Pericardium fibroblast (primary cell): ENCODE measurements at places on chromosomes 5 and 9. TPM values are rescaled to one million over a fixed set of nuclear protein-coding genes. Genes with fewer than 3 reads are reported as not detected.

Gene PCDHA6
- 0.17 and 0.35 TPM in 2 replicates for total RNA-seq

Gene NFX1
- total RNA-seq: 14.7 and 16.9 TPM in 2 replicates

Gene CATSPER3
- not detected in 2 replicates for total RNA-seq

Gene ADRA1B
- 10.6 and 21.7 TPM in 2 replicates for total RNA-seq

Gene COL27A1
- total RNA-seq: 5.9 and 8.8 TPM in 2 replicates

Gene FCN1
- total RNA-seq: not detected in 2 replicates
